ENCODE measurements at places on chromosomes 4 and X.

DNA sequence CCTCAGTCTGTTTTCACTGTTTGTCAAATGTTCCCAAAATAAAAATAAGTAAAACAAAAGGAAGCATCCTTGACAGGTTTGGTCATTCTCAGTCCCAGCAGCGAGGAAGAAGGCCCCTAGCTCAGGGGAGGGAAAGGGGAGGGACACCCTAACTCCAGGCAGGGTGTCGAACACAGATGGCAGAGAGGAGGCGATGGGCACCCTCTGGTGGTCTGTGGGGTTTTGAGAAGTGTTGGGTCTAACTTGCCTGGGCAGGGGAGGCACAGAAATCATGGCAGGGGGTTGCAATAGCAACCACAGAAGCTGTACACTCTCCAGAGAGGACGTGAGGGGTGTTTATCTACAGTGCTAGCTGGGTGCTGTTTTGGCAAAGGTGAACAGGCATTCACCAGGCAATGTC, 229.8 kb upstream of the SFRP2 start:
- no peak for DNase-seq

DNA sequence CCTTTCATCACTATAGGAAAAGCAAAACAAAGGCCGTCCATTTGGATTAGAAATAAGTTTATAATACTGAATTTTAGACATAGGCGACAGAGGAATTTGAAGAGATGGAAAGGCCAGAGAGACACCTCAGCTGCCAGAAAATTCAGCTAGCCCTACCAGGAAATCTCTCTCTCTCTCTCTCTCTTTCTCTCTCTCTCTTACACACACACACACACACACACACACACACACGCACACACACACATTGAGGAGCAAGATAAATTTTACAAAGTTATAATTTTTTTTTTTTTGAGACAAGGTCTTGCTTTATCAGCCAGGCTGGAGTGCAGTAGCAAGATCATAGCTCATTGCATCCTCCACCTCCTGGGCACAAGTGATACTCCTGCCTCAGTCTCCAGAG, 1.4 kb downstream of the XK start:
- no peak for DNase-seq

DNA sequence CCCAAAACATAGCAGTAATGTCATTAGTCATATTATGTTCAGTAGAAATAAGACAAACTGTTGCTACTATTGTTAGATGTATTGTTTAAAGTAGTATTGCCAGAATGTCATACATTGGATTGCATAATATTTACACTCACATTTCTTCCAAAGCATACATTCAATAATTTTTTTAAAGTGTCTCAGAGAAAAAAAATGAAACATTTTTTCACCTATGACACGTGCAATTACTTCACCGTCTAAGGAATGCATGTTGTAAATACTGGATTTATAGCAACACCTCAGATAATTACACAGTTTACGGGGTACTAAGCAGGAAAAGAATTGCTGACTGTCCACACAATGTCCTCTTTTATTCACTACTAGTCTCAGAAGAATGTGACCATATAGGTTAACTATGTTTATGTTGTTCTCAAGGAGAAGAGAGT, 162.1 kb downstream of the PCDH18 start:
- DNase-seq, result no peak

GRCh38 chrX:41449131-41449530, 2.0 kb downstream of the NYX start:
- DNase-seq, result no peak

DNA sequence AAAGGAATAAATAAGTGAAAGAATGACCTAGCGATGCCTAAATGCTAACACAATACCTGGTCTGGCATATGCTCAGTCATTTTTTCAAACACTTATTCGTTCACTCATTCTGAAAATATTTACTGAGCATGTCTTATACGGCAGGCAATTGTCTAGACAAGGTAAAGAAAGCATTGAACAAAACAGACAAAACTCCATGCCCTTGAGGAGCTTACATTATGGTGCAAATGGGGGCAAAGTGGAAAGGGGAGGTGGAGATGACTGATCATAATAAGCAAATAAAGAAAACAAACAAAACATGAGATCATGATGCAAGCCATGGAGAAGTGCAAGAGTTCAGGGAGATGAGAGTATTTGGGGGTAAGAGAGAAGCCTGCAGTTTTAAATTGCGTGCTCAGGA, 334.6 kb upstream of the PPARGC1A start:
- no peak for DNase-seq

All from SHP77 (cell line).